ENCODE measurements at places on chromosomes 6 and 20. TPM values are rescaled to one million over a fixed set of nuclear protein-coding genes. Genes with fewer than 3 reads are reported as not detected.
A peak's percentile ranks its signal among the peaks of the same experiment; 100 is the strongest.

GRCh38 chr20:62832212-62832922, 15.5 kb downstream of the COL9A3 start:
- H3K36me3 ChIP-seq = no peaks in the 10 kb centered on the region
- DNase-seq = peak; percentile 80
- no peak overlapping the region for H3K4me3 ChIP-seq
- H3K4me1 ChIP-seq = no peaks in the 10 kb centered on the region

GRCh38 chr6:17197607-17198006, 83.6 kb upstream of the RBM24 start:
- H3K27ac ChIP-seq = no peak overlapping the region
- no peaks in the 10 kb centered on the region for H3K36me3 ChIP-seq
- peaks cover 7% of the 10 kb centered on the region for H3K27me3 ChIP-seq
- DNase-seq = no peak

- no peaks in the 10 kb centered on the region for H3K36me3 ChIP-seq
- no peaks in the 10 kb centered on the region for H3K27me3 ChIP-seq
- no peak overlapping the region for H3K4me3 ChIP-seq
- no peaks in the 10 kb centered on the region for H3K4me1 ChIP-seq
Measured at GRCh38 chr6:82385961-82386360, 22.3 kb downstream of the TPBG start.

The MAP3K4 gene
- 31.1 TPM for total RNA-seq

The EBF4 gene
- total RNA-seq = under 0.01 TPM

The KIAA0408 gene
- 1.8 TPM for total RNA-seq

DNA sequence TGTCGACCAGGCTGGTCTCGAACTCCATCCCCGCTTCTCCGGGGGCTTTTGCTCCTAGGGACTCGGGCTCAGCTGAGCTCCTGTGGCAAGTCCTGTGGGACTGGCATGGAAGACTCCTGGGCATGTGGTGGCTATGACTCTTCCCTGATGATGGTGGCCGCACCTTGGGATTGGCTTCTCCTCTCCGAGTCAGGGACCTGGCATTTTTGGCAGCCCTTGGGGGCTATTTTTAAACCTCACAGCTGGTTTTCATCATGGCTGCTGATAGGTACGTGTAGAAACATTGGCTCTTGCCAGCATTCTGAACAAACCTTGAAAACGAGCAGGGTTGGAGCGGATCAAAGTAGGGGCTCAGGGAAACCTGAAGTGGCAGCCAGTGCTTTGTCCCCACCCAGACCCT, 54.1 kb downstream of the RBM38 start:
- no peak overlapping the region for H3K27ac ChIP-seq
- H3K36me3 ChIP-seq = no peaks in the 10 kb centered on the region
- H3K27me3 ChIP-seq = peaks cover 7% of the 10 kb centered on the region
- DNase-seq = peak; percentile 93
- no peaks in the 10 kb centered on the region for H3K4me1 ChIP-seq

- no peaks in the 10 kb centered on the region for H3K36me3 ChIP-seq
- no peak overlapping the region for H3K27ac ChIP-seq
- no peak overlapping the region for H3K4me3 ChIP-seq
- no peaks in the 10 kb centered on the region for H3K4me1 ChIP-seq
- DNase-seq = no peak
Measured at GRCh38 chr20:5780846-5781217, 30.6 kb downstream of the SHLD1 start.

DNA sequence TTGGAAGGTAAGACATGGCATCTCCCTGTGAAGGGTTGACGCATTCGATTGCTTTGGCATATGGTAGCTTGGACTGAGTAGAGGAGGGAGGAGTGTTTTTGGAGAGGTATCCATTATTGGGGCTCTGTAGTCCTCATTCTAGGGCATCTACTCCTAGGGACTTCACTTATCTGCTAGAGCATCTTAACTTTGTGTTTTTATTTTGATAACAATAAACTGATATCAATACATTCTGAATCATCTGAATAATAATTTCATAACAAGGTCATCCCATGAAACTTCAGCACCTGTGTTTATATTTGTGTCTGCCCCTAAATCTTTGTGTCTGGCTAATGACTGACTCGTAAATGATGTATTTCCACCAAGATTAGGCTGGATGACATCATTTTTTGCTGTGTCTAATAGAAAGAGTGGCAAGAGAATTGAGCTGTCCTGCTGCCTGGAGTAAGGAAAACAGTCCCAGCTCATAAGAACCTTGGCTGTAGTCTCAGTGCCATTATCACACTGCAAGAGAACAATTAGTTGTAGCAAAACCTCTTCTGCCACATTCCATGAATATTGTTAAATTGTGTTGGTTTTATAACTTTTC, 288.5 kb downstream of the PRL start:
- H3K4me3 ChIP-seq = no peak overlapping the region
- no peaks in the 10 kb centered on the region for H3K27me3 ChIP-seq
- peak; percentile 84 for DNase-seq
- H3K36me3 ChIP-seq = no peaks in the 10 kb centered on the region
- no peak overlapping the region for H3K27ac ChIP-seq
- H3K4me1 ChIP-seq = peaks cover 1% of the 10 kb centered on the region

DNA sequence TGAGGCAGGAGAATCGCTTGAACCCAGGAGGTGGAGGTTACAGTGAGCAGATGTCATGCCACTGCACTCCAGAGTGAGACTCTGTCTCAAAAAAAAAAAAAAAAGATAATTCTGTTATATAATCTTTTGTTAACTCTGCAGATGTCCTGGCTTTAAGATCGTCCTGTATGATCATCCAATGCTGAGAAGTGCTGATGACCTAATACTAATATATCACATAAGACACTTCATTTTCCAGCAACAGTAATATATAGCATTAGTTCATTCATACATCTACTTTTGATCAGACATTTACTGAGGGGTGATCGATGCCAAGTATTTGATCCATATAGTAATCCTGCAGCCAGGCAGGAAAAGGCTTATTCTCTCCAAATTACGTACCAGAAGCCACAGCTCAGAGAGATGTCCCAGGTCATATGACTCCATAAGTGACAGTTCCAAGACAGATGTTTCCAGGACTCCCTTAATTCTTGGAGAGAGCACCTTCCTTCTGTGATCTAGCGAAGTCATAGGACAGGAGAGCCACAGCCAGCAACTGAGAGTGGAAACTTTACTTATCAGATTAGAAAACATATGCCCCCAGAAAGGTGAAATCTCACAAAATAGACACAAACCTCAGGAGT, 60.7 kb downstream of the SHLD1 start:
- H3K4me1 ChIP-seq = no peaks in the 10 kb centered on the region
- H3K36me3 ChIP-seq = no peaks in the 10 kb centered on the region
- no peak overlapping the region for H3K27ac ChIP-seq
- no peak overlapping the region for H3K4me3 ChIP-seq
- no peak for DNase-seq
- H3K27me3 ChIP-seq = no peaks in the 10 kb centered on the region

The IFT52 gene
- total RNA-seq = 73.7 TPM

DNA sequence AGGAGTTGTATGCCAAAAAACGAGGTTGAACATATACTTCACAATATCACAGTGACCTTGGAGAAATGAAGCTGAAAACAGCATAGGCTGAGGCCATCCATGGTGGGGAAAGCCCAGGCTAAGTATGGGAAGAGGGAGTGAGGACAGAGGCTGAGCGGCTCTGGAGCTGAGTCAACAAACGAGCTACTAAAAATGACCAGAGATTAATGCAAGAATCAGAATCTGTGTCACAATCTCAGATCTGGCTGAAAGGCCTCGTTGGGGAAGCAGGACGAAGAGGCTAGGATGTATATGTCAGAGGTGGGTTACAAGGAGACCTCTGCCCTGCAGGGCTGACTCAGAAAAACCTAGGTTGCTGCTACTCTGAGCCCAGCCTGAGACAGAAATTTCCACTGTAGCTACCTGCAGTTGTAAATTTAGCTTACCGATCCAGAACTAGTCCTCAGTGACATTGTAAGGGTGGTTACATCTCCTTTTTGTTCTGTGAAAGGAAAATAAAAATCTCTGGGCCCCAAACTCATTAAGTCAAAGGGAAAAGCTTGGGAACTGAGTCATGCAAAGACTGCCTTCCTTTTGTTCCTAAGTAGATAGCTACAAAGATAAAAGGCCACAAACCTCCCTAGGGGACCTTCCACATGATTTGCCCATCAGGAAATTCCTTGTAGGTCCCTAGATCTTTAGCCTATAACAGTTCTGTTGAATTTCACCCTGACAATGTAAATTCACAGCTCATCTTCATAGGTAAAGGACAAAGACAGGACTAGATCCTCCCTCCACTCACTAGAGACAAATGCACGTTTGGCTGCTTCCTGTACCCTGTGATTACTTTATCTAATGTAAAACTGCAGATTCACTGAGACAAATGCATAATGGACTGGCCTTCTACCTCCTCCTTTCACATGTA, 8.5 kb upstream of the TUBB2A start:
- peaks cover 19% of the 10 kb centered on the region for H3K4me1 ChIP-seq
- H3K4me3 ChIP-seq = no peak overlapping the region
- no peaks in the 10 kb centered on the region for H3K36me3 ChIP-seq
- no peaks in the 10 kb centered on the region for H3K27me3 ChIP-seq
- H3K27ac ChIP-seq = peak overlapping the region; percentile 57

GRCh38 chr6:131134980-131135243, 355 bp upstream of the AKAP7 start:
- H3K27me3 ChIP-seq = no peaks in the 10 kb centered on the region
- no peaks in the 10 kb centered on the region for H3K36me3 ChIP-seq
- DNase-seq = no peak
- peak overlapping the region; percentile 87 for H3K4me3 ChIP-seq

The SLC22A16 gene
- 0.36 TPM for total RNA-seq

The ZBTB9 gene
- 4.1 TPM for total RNA-seq

DNA sequence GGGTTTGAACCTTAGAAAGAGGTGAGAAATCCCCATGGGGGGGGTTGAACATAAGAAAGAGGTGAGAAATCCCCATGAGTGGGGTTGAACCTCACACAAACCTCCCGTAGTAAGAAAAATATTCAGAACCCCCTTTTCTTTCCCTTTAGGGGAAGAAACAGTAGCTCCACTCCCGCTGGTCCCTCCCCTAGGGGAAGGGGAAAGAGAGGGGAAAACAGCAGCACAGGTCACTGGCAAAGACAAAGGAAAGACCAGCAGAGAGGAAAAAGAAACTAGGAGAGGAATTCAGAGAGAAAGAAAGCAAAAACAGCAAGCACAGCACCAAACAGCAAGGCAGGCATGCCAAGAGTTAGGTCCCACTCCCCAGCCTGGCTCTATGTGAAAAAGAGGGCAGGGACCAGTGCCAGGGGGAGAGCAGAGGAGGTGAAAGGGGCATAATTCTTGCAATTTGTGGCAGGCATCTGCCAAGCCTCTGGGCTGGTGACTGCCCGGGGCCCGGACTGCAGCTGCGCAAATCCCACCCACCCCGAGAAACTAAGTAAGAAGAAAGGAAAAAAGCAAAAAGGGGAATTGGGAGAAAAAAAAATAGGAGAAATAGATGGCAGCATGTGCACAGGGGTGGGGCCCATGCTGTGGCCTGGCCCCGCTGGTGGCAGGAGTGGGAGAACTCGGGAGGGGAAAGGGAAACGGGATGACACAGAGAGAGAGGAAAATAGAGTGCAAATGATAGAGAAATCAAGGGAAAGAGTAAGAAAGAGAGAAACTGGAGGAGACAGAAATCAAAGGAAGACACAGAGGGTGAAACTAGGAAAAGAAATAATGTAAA, 15.1 kb upstream of the GOPC start:
- H3K4me3 ChIP-seq = no peak overlapping the region
- no peak for DNase-seq
- H3K27ac ChIP-seq = no peak overlapping the region
- H3K4me1 ChIP-seq = peaks cover 10% of the 10 kb centered on the region

GRCh38 chr20:9408422-9409300, 105.7 kb upstream of the LAMP5 start:
- H3K36me3 ChIP-seq = peaks cover 12% of the 10 kb centered on the region
- no peak for DNase-seq
- peak overlapping the region; percentile 27 for H3K4me3 ChIP-seq
- peaks cover 29% of the 10 kb centered on the region for H3K4me1 ChIP-seq

GRCh38 chr6:41638935-41639808, 904 bp downstream of the MDFI start:
- H3K27ac ChIP-seq = no peak overlapping the region
- peak; percentile 84 for DNase-seq
- peaks cover 90% of the 10 kb centered on the region for H3K27me3 ChIP-seq
- H3K4me3 ChIP-seq = no peak overlapping the region

- no peak for DNase-seq
- H3K27me3 ChIP-seq = no peaks in the 10 kb centered on the region
- H3K4me3 ChIP-seq = no peak overlapping the region
- no peaks in the 10 kb centered on the region for H3K36me3 ChIP-seq
- no peak overlapping the region for H3K27ac ChIP-seq
Measured at GRCh38 chr6:126716032-126716431, 376.1 kb downstream of the CENPW start.

The NKX2-2 gene
- not detected for total RNA-seq

DNA sequence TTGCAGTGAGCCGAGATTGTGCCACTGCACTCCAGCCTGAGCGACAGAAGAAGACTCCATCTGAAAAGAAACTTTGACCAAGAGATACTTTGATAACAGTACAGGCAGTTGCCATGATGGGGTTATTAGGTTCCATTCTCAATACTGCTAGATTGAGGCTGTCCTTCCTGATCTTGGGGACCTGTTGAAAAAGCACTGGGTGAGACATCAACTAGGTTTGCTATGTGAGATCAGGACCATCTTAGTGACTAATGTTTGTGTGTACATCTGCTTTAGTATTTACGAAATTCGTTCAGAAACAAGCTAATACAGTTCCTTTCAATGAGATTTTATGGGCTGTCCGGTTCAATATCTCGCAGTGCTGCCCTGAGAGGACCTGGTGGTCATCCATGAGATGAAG, 2.6 kb downstream of the DSE start:
- DNase-seq = no peak
- H3K27ac ChIP-seq = no peak overlapping the region
- H3K36me3 ChIP-seq = peaks cover 13% of the 10 kb centered on the region
- no peak overlapping the region for H3K4me3 ChIP-seq
- no peaks in the 10 kb centered on the region for H3K27me3 ChIP-seq

DNA sequence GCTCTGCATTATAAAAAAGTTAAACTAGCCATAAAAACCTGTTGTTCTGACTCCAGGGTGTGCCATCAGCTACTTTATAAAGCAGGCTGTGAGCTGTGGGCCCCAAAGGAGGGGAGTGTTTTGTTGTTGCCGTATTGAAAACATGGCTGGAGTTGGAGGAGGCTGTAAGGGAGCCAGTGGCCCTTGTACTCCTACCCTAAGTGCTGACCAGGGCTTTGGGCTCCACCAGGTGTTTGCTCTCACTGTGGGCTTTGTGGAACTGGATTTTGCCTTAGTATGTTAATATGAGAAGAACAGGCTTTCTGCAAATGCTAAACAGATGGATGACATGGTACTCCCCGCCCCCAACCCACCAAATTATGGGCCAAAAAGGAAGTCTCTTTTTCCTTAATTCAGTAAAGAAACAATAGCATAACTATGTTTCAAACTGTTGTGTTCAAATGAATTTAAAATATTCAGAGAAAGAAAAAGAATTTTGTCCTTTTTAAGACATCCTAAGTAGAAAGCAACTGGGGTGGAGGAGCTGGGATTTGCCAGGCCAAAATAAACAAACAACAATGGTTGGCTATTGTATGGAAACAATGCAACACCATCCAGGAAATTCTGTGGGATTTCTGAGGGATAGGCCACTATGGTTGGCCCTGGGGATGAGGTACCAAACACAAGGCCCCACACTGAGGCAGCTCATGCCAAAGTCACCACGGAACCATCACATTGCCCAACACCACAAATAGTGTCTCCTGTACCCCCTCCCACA, 63.3 kb downstream of the PLCG1 start:
- no peak overlapping the region for H3K27ac ChIP-seq
- peaks cover 25% of the 10 kb centered on the region for H3K36me3 ChIP-seq
- H3K4me1 ChIP-seq = no peaks in the 10 kb centered on the region
